ENCODE measurements at places on chromosomes 7 and 10.

GRCh38 chr7:289209-289755 lies 688 bp upstream of the FOXL3 start:
- no peak for DNase-seq

DNA sequence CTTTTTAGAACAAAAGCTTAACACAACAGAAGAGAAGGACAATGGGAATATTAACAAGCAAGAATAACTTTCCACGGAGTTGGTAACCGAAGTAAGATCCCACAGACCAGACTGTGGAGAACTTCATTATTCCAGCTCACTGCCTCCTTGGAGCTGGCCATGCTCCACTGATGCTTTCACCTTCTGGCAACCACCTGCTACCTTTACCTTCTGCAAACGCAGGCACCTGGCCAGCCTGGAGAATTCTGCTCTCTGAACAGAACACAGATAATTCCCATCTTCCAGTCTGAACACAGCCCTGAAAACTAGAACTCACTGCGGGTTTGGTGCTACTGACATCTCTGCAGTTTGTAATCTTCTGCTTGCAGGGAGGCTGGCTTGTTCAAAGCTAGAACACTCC lies 66.5 kb downstream of the JAZF1 start:
- DNase-seq, result no peak

DNA sequence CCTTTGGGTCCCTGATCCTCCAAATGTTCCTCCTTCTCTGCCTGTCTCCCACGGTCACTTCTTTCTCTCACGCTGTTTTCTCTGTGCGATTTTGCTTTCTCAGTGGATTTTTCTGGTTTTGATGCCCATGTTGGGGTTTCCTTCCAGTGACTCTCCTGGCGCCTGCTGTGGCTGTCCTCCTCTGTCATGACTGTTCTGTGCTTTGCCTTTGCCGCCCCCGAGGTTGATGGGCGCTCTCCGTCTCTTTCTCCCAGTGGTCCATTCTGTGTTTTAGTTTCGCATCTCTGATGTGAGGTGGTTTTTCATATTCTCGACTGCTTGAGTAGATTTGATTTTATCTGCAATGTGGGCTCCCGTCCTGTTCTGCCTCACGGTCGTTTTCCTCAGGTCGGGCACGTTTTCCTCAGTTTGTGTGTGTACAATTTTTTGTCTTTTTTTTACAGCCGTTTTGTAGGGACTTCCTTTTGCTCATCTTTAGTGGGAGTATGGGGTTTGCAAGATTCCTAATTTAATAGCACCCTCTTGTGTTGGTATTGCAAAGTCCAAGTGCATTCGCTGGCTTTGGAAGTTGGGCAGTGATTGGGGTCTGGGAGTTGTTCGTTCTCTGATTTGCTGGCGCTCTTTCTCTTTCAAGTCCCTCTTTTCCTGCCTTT lies 100.0 kb downstream of the INPP5A start:
- DNase-seq, result no peak

- DNase-seq, result no peak
Observed at GRCh38 chr7:121447243-121447910, 51.3 kb upstream of the FAM3C start.

DNA sequence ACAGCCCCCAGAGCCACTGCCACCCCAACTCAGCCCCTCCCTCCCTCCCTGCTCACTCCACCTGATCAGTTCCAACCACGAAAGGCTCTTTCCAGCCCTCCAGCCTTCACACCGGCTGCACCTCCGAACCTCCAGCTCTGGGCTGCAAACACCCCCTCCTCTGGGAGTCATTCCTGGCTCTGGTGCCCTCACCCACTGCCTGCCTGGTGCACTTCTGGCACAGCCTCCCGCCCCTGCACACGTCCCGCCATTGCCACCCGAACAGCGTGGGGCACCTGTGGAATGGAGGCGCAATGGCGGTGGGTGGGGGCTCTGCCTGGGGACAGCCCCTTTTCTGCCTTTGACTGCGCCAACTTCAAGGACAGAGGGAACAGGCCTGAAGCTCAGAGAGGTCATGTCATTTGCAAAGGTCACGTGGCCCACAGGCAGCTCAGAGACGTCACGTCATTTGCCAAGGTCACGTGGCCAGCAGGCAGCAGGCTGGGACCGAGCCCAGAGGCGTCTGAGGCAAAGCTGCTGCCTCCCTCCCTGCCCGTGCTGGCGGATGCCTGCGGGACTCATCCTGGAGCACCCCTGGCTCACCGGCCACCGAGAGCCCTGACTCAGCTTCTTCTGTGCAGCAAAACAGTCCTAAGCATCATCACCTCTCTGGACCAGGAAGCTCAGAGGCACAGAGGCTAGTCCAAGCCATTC lies 76.0 kb upstream of the DNAAF5 start:
- DNase-seq, result no peak

DNA sequence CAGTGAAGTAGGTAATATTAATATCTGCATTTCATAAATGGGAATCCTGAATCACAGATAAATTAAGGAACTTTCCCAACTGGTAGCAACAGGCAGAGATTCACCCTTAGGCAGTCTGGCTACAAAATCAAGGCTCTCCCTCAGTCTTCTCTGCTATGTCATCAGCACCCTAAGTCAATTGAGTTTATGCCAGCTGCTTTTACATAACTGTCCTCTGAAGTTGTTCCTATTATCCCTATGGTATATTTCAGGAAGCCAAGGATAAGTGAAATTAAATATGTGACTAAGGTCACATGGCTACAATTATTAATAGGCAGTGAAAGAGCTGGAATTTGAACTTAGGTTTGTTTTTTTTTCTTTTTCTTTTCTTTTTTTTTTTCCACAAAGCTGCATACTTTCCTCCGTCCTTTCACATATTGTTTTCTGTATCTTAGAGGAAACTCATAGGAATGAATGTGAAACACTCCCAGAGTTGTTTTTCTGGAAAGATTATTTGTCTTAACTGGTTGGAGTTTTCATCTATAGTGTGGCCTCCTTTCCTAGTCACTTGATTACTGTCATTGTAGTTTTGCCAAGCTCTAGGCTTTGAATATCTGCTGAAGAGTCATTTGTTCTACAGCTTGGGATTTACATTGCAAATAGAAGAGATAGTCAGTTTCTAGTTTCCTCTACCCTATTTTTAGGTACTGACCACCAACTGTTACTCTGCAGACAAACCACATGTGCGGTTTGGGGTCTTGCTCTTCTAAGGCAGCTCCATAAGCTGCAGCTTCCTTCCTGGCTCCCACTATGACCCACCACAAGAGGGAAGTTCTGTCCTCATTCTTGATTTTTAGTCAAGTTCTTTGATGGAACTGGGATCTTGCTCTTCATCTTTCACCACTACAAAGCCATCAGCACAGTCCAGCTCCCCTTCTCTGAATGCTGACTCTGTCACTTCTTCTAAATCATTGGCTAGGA lies 338.0 kb upstream of the KIAA1217 start:
- DNase-seq, result no peak

- DNase-seq, result no peak
Observed at GRCh38 chr10:127146661-127147060, 49.7 kb downstream of the INSYN2A start.

Measured in activated naive CD8-positive, alpha-beta T cell treated with anti-CD3 and anti-CD28 coated beads, Interleukin-2, amount 50 U/mL, for 24 hours (primary cell).